Liver (tissue), 10 donors: ENCODE measurements at places on chromosomes 6 and 20.

DNA sequence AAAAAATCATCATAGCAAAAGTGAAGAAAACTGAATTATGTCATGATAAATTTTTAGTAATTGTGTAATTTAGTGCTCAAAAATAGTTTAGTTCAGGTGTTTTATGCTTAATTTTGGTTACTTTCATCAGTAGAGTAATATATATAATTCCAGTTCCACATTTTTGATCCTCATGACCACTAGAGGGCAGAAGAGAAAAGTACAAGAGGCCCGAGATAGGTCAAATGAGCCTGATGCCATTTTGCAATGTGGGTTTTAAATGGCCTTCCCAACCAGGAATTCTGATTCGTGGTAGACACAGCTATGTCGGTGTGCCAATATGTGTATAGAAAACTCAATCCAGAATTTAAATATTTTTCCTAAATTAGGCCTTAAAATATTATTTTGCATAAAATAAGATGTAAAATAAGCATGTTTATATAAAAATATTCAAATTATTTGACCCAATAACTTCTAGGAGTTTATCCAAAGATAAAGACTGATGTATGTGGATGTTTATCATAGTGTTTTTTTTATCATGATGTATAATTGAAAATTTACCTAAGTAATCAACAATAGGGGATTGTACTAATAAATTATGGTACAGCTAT lies 159.7 kb upstream of the RPS6KA2 start:
- peak; percentile 13 for DNase-seq

GRCh38 chr6:71334768-71335167 lies 46.2 kb downstream of the OGFRL1 start:
- DNase-seq, result no peak

GRCh38 chr6:167495506-167496401 lies 170.9 kb downstream of the TTLL2 start:
- no peak for DNase-seq

DNA sequence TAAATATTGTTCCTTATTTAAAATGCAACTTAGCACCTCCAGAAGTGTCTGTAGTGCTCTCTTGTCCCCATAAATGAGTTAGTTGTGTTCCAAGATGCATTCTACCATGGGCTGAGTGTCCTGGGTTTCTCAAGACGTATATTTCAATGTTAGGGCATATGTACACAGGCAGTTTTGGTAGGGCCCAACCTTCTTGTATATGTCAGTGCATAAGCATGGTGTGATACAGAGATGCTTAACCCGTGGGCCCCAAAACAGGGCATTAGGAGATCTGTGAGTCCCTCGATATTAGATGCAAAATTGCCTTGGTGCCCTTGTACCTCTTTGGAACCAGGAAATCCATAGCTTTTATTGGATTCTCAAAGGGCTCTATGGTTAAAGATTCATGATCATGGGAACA lies 91.5 kb upstream of the HIVEP1 start:
- no peak for DNase-seq

GRCh38 chr6:167474171-167474570 lies 149.3 kb downstream of the TTLL2 start:
- no peak for DNase-seq

GRCh38 chr6:63475707-63476106 lies 96.6 kb upstream of the LOC128125822 start:
- DNase-seq, result no peak

- no peak for DNase-seq
Measured at GRCh38 chr6:72580281-72580940, 41.5 kb upstream of the KCNQ5 start.

DNA sequence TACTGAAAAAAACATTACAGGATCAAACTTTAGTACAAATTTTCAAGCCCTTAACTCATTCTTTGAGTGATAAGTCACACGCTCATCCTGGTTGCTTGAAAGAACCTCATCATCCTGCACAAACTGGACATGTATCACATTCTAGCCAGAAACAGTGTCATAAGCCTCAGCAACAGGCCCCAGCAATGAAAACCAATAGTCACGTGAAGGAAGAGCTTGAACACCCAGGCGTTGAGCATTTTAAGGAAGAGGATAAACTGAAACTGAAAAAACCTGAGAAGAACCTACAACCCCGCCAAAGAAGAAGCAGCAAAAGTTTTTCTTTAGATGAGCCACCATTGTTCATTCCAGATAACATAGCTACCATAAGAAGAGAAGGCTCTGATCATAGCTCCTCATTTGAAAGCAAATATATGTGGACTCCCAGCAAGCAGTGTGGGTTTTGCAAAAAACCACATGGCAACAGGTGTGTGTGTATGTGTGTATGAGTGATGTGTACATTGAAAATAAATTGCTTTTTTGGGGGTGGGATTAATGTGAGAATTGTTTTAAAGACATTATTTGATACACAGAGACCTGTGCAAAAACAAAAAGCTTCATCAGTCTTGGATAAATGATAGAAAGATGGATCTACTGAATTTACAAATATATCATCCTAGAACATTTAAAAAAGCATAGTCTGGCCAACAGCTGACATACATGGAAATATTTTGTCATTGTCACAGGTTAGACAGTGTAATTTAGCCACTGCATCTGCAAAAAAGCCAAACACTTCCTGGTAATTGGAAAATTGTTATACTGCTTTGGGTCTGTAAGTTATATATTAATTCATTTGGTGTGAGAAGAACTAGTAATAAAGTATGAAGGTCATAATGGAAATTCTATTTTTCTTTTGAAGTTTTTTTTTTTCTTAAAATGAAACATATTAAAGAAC lies 50.1 kb downstream of the PHF3 start:
- DNase-seq, result no peak

- no peak for DNase-seq
Measured at GRCh38 chr6:45504947-45505346, 127.2 kb upstream of the SUPT3H start.

- DNase-seq, result no peak
Measured at GRCh38 chr20:46954490-46955038, 59.9 kb downstream of the EYA2 start.

GRCh38 chr6:53263917-53264316 lies 84.8 kb downstream of the ELOVL5 start:
- no peak for DNase-seq

- DNase-seq, result no peak
Measured at GRCh38 chr6:36641543-36641942, 37.0 kb upstream of the CDKN1A start.

DNA sequence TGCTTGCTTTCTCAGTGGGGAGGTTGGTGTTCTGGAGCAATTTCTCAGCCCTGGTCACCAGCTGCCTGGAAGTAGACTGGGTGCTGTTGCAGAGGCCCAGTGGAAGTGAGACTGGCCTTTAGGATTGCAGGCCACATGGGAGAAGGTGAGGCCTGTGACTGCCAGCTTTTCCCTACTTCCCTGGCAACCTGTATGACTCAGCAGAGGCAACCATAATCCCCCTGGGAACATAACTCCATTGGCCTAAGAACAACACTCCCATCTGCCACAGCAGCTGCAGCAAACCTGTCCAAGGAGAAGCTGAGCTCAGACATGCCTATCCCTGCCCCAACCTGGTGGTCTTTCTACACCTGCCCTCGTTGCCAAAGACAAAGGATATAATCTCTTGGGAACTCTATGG lies 473.5 kb upstream of the SPTLC3 start:
- DNase-seq, result no peak

GRCh38 chr20:17645546-17646208 lies 36.4 kb downstream of the RRBP1 start:
- no peak for DNase-seq

DNA sequence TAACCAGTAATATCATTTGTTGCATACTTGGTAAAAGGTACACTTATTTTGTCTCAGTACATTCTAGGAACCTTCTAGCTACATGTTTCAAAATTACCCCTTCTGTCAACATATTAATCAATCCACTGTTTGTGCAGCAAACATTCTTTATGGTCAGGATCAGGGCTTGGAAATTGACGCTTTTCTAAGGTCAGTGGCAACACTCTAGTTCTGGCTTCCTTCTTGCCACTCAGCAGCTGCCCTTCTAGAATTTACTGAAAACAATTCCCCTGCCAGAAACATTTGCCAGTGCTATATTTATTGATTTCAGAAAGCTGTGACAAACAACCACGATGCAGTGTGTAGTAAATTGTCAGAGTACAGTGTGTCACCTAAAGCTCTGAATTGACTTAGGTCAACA lies 84.7 kb upstream of the FBXL4 start:
- DNase-seq, result no peak

- DNase-seq, result no peak
Measured at GRCh38 chr20:53934421-53935343, 135.7 kb downstream of the BCAS1 start.

DNA sequence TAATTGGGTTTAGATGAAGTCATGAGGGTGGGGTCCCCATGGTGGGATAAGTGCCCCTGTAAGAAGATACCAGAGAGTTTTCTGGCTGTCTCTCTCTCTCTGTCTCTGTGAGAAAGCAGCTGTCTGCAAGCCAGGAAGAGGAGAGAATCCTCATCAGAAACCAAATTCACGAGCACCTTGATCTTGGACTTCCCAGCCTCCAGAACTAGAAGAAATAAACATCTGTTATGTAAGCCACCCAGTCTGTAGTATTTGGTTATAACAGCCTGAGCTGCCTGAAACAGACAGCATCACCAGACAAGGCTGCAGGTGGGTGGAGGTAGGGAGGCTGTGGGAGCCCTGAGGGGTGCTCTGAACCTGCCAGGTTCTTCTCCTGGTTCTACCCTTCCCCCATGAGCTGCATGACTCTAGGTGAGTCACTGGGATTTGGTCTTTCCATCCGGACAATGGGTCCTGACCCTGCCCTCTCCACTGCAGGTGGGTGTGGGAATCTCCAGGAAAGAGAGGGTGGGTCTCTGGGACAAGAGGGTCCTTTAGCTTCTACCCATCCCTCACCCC lies 34.3 kb upstream of the VEGFA start:
- no peak for DNase-seq

DNA sequence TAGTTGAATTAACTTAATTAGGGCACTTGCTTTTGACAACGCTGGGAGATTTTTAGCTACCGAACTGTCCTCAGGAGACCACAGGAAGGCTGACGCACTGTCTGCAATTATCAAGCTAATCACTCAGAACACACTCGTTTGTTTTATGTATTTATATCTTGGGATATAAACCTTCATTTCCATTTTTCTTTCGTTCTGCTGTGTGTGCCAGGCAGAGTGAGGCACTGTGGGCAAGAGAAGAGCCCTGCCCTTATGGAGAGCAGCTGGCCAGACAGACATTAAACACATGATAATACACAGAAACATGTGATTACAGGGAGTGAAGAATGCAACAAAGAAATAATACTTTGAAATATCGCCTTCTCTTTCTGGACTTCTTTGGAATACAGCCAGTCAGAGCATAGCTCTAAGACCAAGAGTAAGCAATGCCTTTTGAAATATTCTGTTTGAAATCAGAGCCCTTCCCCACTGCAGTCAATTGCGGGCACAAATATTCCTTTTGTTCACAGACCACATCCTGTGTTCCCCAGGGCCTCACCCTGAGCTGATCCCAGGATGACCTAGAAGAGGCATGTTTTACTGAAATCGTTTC lies 96.8 kb downstream of the ANKRD60 start:
- no peak for DNase-seq

DNA sequence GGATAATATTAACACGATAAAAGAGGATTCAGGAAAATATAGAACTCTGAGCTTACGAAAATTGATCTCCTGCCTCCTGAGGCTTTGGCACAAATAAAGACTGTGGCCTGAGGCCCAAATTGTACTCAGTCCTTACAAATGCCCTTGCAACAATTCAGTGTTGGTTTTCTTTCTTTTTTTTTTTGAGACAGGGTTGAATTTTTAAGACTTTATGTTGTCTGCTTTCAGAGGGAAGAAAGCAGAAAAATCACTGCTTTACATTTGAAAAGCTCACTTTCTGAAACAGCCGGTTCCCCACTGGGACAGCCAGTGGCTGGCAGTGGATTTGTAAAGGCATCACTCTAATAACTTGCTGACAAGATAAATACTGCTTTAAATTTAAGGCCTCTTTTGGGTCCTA lies 290.5 kb downstream of the SLC35F1 start:
- no peak for DNase-seq

DNA sequence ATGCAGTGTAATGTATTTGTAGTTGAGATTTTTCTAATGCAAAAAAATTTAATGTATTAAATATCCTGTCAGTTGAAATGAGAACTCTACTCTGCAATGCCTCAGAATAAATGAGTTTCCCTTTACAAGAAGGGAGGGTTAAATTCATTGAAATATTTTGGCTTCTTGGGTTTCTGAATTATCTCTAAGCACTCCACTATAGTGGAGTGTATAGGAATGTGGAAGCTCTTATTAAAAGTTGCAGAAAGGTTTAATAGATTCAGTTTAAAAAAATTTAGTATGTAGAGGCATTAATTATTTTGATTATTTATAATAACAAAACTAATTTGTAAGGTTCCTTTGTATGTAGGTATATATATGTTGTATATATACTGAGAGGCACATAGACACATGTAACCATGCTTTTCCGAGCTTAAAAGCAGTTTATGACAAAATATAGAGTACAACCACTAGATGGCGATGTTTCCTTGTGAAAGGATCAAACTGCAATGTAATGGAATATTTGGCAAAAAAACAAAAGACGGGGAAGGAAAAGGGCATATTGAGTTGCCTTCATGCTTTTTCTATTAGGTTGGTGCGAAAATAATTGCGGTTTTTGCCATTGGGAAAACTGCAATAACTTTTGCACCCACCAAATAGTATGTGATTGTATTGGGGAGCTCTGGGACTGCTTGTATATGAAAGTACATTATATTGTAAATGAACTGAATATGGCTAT lies 144.2 kb downstream of the MYO6 start:
- DNase-seq, result no peak
